CD8-positive, alpha-beta T cell (primary cell): ENCODE measurements at places on chromosomes 5 and 9.

DNA sequence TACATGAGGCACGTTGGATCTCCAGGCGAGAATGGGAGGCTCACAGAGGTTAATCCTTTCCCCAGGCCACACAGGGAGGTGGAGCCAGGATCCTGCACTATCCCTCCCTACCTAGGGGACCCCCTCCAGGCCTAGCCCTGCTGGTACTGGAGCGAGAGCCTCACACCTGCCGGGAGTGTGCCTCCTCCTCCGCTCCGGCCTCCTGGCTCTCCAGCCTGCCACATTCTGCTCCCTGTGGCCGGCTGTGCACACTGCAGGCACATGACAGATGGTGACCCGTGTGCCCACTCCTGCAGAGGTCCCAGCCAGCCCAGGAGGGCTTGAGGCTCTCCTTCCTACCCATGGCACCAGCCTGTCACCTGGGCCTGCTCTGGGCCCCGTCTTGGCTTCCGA is 93.4 kb downstream of the RXRA start:
- no peak for DNase-seq

GRCh38 chr5:111859031-111859430 is 102.0 kb upstream of the NREP start:
- no peak for DNase-seq

- no peak for DNase-seq
Observed at GRCh38 chr5:56610093-56610698, 205.2 kb upstream of the MAP3K1 start.

- DNase-seq, result peak; percentile 65
Observed at GRCh38 chr9:95772320-95773052, 103.0 kb upstream of the ERCC6L2 start.

- DNase-seq, result no peak
Observed at GRCh38 chr5:53555160-53555559, 5.3 kb upstream of the NDUFS4 start.

DNA sequence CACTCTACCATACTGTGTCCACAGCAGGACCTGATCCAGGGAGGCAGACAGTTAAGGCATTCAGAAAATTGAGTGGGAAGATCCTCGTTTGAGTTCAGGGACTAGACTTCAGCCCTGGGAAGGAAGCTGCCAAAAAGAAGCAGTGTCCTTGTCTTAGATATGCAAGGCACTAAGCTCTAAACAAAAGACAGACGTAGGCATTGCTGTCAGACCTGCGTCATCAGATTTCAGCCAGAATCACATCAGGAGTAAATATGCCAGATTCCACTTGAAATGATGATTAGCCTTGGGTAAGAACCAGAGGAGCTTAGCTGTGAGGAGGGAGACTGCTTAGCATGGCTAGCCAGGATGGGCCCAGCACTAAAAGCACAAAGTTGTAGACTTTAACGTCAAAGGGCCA is 56.7 kb downstream of the MAMDC2 start:
- no peak for DNase-seq

DNA sequence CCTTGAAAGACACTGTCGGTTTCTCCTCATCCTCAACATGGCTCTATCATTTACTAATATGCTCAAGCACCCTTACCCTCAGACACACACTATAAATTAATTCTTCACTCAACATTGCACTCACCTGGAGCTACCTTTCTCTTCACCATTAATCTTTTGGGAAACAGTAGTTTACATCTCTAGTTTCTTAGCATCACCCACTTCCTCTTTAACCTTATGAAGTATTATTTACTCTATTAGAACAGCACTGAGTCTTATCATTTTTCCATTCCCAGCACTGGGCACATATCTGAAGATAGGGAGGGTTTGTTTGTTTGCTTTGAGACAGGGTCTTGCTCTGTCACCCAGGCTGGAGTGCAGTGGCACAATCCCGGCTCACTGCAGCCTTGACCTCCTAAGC is 213.5 kb downstream of the SMARCA2 start:
- DNase-seq, result no peak

GRCh38 chr9:106414042-106414441 is 448.9 kb upstream of the ZNF462 start:
- DNase-seq, result no peak
